Suppressor macrophage (primary cell): ENCODE measurements at places on chromosomes 12 and 14.

GRCh38 chr14:67764496-67764895 is 51.9 kb downstream of the ZFYVE26 start:
- no peak for DNase-seq

DNA sequence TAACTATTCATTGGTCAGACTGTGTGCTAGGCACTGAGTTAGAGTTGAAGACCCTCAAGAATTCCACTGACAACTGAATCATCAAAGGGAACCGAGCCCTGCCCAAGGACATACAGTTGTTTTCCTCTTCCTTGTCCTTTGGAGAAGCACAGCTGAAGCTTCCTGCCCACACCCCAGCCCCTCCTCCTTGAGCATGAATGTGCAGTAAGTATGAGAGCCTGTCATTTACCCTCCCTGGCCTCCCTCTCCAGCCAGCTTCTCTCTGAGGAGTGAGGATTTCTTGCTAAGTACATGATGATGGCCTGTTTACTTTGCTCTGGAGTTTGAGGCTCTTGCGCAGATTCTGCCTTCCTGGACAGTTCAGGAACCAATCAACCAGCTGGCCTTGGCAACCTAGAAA is 235.2 kb downstream of the CACNA1C start:
- peak; percentile 67 for DNase-seq

DNA sequence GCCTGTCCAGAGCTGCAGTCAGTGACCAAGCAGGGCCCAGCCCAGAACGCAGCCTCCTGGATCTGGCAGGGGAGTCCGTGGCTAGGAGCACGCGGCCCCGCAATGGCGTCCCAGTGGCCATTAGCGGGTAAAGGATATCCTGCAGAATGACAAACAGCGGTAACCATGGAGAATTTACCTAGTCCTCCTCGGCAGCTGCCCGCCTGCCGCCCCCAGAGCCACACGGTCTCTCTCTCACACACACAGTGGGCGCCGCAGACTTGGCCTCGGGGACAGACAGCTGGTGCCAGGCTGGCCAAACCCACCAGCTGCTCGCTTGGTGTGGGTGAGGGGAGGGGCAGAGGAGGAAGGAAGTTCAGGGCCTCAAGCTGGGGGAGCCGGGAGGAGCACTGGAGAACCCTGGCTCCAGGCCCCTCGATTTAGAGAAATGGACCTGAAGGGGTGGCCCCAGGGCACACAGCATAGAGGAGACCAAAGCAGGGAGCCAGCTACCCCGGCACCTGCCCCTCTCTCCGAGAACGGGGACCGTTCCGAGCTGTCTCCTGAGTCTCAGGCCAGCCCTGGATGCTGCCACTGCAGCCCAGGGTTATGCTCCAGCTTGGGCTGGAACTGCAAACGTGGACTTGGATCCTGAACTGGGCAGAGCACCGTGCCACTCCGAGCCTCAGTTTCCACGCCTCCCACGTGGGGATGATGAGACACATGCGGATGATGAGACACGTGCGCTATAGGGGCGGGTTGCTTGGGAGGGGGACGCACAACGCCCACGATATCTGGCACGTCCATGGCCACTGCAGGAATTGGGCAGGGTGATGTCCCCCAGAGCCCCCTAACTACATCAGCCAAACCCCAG is 3.4 kb downstream of the CDK2AP1 start:
- DNase-seq: peak; percentile 76

DNA sequence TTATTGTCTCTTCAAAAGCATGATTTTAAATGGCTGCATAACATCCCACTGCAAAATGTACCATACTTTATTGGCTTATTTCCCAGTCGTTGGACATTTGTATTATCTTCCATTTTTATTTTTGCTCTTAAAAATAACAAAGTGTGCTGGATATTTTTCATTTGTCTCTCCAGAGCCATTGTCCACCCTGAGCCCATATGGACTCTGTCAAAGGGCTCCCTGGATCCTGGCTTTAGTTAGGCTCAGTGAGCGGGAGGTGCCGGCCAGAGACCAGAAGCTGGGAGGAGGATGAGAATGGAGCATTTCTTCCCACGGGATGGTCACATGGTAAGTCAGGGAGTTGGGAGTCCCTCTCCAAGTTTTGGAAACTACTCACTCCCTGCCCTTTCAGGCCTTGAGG is 296.9 kb downstream of the NUAK1 start:
- DNase-seq: no peak

DNA sequence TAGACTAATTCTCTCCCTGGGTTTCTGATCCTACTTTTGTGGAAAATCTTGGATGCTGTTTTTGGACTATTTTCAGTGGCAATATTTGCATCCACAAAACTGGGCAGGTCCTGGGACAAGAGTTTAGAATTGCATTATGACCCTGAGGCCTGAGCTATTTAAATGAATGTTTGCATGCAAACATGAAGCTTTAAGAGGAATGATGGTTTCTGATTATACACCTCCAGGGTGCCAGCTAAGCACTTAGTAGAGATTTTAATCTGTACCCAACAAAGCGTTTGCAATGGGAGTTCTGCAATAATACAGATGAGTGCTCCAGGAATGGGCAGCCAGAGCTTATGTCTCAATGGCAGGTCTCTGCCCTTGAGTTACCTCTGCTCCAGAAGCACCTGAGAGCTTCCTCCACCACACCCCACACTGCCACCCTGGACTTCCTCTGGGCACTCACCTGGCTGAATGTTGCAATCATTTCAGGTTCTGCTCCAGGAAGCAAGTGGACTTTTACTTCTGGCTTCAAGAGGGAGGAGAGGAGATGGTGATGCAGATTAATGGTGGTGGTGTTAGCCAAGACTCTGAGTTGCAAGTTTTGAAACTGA is 6.0 kb upstream of the SPTLC2 start:
- DNase-seq: no peak

GRCh38 chr12:14408208-14408607 is 42.7 kb downstream of the ATF7IP start:
- peak; percentile 16 for DNase-seq

- no peak for DNase-seq
Observed at GRCh38 chr12:124299628-124300388, 4.9 kb downstream of the RFLNA start.

GRCh38 chr14:78103271-78103670 is 66.9 kb upstream of the NRXN3 start:
- no peak for DNase-seq

- no peak for DNase-seq
Observed at GRCh38 chr12:110733900-110734299, 8.8 kb downstream of the PPP1CC start.

DNA sequence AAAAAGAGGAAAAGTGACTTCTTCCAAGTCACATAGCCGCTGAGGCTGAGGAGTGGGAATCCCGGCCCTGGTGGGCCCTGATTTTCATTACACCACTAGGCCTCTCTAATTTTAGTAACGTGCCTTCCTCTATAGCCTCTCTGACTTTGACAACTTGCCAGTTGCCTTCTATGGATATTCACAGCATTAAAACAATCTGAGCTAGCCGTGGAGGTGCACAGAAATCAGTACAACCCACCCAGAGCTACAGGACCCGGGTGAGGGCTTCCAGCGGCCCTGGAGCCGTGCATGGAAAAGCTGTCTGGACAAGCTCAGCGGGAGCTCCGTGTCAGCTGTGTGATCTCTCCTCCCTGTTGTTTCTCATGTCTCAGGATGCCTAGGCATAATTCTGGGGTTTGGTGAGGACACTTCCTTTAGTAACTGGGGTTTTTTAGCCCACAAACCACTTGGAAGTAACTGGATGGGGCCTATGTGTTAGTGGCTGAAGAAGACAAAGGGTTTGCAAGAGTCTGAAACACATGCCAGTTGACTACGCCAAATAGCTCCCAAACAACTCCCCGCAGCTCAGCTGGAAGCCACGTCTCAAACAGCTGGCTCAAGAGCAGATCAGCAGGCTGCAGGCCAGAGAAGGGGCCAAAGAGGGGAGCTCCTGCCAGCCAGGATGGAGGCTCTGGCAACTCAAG is 53.0 kb downstream of the SSH1 start:
- DNase-seq: no peak

DNA sequence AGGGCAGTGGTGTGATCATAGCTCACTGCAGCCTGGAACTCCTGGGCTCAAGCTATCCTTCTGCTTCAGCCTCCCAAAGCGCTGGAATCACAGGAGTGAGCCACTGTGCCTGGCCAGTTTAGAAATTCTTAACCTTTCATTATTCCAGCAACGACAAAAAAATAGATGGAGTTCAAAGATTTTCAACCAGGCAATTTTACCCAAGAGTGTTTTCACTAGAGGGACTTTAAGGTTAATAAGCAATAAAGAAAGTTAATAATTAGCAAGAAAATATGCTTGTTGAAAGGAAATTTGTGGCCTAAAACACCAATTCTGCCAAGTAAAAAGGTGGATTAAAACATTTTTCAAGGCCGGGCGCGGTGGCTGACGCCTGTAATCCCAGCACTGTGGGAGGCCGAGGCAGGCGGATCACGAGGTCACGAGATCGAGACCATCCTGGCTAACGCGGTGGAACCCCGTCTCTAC is 14.8 kb downstream of the CDKL1 start:
- DNase-seq: no peak

GRCh38 chr12:9867531-9867930 is 1.6 kb downstream of the CLEC2B start:
- DNase-seq: peak; percentile 38

- DNase-seq: peak; percentile 14
Observed at GRCh38 chr12:132373901-132374611, 44.7 kb upstream of the GALNT9 start.

DNA sequence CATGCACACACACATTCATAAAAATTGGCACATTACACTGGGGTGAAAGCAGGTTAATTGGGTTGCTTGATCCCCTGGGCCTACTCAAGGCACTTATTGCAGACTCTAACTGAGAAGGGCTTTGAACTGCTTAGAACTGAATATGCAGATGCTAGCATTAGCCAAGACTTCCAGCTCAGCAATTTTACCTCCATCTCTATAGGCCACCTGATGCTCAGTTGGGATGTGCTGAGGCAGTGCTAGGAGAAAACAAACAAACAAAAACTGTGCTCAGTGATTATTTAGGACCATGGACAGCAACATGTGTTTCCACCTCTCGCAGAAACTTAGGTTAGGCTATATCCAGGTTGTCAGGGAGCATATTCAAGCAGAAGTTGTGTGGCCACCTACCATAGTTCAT is 124.8 kb upstream of the WSCD2 start:
- DNase-seq: no peak

DNA sequence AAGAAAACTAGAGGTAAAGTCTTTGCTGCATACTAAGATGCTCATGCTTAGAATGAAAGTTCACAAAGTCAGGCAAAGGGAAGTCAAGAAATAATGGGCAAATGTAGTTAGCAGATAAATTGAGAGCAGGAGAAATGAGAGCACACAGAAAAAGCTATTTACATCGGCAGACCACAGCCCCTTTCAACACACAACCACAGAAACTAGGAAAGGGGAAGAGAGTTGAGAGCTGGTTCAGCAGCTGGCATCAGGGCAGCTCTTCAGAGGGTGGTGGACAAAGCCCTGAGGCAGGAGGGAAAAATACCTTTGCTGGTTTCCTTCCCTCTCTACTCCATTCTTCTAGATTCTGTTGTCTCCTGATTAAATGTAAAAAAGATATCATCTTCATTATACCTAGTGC is 95.4 kb upstream of the ANO4 start:
- peak; percentile 68 for DNase-seq
